ENCODE measurements at places on chromosomes 7 and 10.

GRCh38 chr7:78315119-78315518 lies 516.5 kb downstream of the PHTF2 start:
- no peak for DNase-seq

GRCh38 chr7:94561841-94562514 lies 52.4 kb downstream of the CASD1 start:
- DNase-seq, result no peak

- no peak for DNase-seq
Measured at GRCh38 chr10:95425592-95426465, 135.0 kb upstream of the PDLIM1 start.

GRCh38 chr10:113294868-113295267 lies 258.0 kb upstream of the HABP2 start:
- DNase-seq, result peak; percentile 75

GRCh38 chr7:112584290-112584689 lies 103.5 kb downstream of the LSMEM1 start:
- DNase-seq, result no peak

GRCh38 chr7:43625980-43626379 lies 43.1 kb downstream of the STK17A start:
- no peak for DNase-seq

- DNase-seq, result no peak
Measured at GRCh38 chr7:36597090-36597773, 127.1 kb downstream of the AOAH start.

GRCh38 chr7:132519936-132520335 lies 56.3 kb downstream of the PLXNA4 start:
- no peak for DNase-seq

- no peak for DNase-seq
Measured at GRCh38 chr7:78125884-78126283, 327.3 kb downstream of the PHTF2 start.

DNA sequence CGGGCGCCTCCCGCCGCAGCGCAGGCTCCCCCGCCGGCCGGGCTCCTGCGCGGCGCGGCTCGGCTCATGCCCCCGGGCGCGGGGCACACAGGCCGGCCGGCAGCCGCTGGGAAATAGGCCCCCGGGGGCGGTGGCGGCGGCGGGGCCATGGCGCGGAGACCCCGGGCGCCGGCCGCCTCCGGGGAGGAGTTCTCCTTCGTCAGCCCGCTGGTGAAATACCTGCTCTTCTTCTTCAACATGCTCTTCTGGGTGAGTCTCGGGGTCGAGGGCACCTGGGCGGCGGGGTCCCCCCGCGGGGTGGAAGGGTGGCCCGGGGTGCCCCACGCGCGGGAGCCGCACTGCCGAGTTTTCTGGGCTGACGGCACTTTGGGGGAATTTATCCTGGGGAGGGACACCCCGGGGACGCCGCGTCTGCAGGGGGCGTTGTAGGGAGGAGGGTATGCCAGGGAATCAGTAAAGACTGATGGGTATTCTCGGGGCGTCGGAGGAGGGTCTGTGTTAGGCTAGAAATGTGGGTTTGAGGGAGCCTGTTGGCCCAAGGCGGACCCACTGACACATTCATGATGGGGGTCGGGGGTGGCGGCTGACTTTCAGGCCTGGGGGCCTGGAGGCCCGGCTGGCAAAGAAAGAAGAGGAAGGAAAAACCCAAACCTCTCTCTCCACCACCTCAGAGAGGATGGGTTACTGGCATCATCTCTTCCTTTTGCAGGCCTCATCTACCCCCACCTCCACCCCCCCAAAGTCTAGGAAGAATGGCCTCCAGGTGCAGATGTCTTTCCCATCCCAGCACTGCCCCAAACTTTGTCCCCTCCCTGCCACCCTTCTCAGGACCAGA lies 544 bp downstream of the TSPAN33 start:
- DNase-seq, result no peak

- DNase-seq, result no peak
Measured at GRCh38 chr7:110179037-110179436, 911.9 kb upstream of the LRRN3 start.

GRCh38 chr10:35726846-35727245 lies 84.8 kb upstream of the FZD8 start:
- no peak for DNase-seq

GRCh38 chr10:119694608-119695007 lies 31.2 kb upstream of the INPP5F start:
- DNase-seq, result no peak

GRCh38 chr10:23543691-23544380 lies 105.0 kb downstream of the OTUD1 start:
- no peak for DNase-seq

DNA sequence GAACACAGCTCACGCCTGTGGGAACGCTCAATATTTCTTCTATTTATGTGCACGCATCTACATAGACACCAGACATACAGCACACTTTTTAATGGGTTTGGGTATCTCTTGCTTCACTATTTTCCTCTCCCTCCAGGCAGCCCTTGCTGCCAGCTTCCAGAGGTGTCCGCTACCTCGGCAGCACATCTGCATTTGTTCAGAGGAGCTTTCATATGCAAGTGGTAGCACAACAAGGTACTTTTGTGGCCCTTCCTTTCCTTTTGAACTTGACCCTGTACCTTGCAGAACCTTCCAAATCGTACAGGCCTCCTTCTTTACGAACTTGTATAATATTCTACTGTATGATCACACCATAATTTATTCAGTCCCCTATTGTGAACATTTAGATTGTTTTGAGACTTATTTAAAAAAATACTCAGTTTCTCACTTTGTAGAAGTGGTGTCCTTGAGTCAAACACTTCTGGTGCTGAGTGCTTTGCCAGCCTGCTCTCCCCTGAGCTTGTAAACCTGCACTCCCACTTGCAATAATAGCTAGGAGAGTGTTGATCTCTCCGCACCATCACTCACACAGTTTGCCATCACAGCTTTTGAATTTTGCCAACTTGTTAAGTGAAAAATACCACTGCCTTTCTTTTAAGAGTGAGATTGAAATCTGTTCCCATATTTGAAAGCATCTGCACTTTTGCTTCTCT lies 106.0 kb upstream of the ZNF32 start:
- no peak for DNase-seq

DNA sequence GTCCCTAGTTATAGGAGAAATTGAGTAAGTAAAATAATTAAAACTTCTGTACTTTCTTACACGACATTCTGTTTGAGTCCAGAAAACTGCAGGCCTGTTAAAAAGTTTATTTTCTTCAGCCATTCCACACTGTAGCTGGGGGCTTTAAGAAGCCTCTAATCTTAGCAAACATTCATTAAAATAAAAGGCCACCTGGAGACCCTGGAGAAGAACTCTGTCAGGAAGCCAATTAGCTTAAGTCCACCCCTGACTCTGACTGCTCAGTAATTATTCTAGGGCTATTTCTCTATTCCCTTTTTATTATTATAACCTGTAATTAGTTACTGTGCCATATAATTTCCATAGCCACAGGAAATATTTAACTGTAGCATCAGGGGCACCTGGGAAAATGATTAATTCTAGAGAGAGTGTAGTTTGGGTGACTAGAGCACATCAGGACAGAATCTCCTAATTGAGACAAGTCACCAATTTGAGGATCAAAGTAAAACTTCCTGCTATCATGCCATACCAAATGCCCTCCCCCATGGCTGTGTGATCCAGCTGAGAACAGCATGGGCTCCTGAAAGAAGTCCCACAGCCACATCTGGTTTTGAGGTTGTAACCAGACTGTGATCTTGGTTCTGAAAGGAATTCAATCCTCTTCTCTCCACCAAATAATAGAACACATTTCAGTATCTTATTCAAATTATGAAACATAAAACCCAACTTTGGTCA lies 1302.3 kb downstream of the XPNPEP1 start:
- no peak for DNase-seq

DNA sequence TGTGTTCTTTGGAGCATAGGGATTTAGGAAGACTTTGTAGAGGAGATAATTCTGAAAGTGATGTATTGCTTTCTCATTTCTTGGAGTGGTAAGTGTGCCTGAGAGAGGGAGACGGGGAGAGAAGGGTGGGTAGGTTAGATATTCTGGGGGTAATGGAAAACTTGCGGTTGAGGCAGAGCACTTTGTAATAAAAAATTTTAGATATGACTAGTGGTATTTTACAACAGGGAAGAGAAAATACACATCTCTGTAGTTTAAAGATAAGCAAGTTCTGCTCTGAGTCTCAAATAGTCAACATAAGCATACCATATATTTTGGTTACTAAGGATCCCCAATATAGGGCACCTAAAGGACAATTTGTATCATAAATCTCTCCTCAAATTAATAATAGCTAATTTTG lies 6.6 kb downstream of the VPS50 start:
- DNase-seq, result no peak

- no peak for DNase-seq
Measured at GRCh38 chr7:95910341-95910740, 138.0 kb downstream of the DYNC1I1 start.

GRCh38 chr7:138328215-138328614 lies 131.8 kb upstream of the TRIM24 start:
- DNase-seq, result no peak

- peak; percentile 14 for DNase-seq
Measured at GRCh38 chr7:24877790-24878311, 102.1 kb downstream of the OSBPL3 start.

- peak; percentile 50 for DNase-seq
Measured at GRCh38 chr7:70553364-70553763, 578.6 kb upstream of the GALNT17 start.

DNA sequence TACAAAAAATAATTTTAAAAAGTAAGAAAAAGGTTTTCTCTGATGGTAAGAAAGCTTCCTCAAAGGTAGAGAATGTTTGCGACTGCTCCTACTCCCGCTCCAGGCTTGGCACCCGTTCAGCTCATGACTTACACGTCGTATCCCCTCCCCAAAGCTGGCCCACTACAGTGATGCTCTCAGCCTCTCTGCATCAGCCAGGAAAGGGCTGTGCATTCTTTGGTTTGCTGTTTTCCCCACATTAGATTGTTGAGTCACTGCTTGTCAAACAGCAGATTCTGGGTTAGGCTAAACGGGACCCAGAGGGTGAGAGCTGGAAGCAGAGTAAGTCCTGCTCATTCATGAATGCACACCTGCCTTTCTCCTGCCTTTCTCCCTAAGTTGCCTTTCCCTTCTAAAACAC lies 54.7 kb upstream of the NMT2 start:
- no peak for DNase-seq

DNA sequence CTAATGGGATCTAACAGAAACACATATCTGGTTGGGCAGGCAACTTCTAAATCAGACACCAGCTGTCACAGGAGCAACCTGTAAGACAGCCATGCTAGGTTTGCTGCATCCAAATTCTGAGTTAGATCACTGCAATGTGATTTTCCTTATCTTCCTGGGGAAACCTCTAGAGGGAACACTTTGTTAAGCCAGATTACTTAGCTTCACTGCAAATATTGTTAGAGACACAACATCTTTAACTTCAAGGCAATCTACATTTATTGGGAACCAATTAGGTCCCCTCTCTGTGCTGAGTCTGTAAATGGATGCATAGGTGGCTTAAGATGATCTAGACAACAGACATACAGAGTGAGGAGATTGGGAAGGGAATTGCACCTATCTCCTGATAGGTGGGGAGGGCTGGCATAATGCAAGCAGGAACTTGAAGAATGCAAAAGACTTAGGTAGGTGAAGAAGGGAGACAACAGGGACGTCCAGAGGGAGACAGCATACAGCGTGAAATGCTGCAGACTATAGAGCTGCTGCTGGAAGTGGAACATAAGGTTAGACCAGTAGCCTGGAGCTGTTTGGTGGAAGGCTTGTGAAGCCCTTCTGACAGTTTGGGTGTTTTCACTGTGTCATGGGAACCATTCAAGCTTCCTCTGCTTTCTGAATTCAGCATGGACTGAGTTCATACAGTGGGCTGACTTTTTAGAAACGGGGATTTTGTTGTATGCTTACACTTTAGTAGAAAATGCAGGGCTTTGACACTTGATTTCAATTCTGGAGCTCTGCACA lies 109.8 kb upstream of the ELMO1 start:
- DNase-seq, result no peak

- DNase-seq, result no peak
Measured at GRCh38 chr10:124469956-124470484, 8.4 kb downstream of the LHPP start.

- DNase-seq, result no peak
Measured at GRCh38 chr10:10045765-10046028, 972.0 kb upstream of the CELF2 start.

DNA sequence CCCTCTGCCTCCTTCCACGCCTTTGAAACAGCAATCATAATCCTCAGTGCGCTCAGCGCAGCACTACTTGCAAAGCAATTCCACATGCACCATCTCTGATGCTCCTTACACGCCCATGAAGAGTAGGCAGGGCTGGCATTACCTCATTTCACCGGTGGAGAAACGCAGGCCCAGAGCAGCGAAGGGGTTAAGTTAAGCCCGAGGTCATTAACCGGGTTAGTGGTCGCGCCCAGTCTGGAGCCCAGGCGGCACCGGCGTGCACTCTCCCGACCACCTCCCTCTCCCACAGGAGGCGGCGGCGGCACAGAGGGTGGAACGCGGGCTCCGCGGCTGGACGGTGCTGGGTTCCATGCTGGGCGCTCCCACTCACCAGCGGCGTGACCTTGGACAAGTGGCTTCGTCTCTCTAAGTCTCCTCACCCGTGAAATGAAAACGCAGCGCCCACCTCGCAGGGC lies 515 bp downstream of the FASTK start:
- no peak for DNase-seq

DNA sequence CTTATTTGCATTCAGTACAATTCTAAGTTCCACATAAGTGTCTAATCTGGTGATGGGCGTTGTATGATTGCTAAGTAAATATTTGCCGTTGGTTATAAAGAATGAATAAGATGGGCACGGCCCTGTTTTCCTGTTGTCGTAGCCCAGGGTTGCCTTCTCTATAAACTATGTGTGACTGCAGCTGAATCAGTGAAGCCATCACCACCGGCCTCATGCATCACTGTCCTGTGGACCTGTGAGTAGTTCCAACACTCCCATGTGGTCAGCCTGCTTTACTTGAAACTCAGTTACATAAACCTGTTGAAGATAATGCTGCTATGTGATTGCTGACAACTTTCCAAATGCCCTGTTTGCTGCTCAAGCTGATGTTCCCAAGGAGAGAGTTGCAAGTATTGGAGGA lies 21.6 kb upstream of the KLF6 start:
- DNase-seq, result no peak

- no peak for DNase-seq
Measured at GRCh38 chr10:129621693-129622092, 154.7 kb downstream of the MGMT start.

GRCh38 chr7:83738291-83738835 lies 89.4 kb upstream of the SEMA3E start:
- no peak for DNase-seq

GRCh38 chr7:12649348-12649747 lies 38.1 kb upstream of the ARL4A start:
- no peak for DNase-seq

DNA sequence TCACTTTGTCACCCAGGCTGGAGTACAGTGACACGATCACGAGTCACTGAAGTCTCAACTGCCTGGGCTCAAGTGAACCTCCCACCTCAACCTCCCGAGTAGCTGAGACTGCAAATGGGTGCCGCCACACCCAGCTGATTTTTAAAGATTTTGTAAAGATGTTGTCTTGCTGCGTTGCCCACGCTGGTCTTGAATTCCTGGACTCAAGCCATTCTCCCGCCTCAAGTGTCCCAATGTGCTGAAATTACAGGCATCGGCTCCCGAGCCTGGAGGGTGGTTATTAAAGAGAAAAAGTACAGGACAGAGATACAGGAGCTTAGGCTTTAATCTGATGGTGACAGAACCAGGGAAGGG lies 55.1 kb downstream of the KCTD7 start:
- no peak for DNase-seq
